ENCODE measurements at places on chromosomes 5 and 9.

GRCh38 chr5:72347801-72348308 is 27.7 kb downstream of the PTCD2 start:
- no peak for DNase-seq

GRCh38 chr5:28576022-28576421 is 1537.6 kb upstream of the CDH9 start:
- DNase-seq, result no peak

DNA sequence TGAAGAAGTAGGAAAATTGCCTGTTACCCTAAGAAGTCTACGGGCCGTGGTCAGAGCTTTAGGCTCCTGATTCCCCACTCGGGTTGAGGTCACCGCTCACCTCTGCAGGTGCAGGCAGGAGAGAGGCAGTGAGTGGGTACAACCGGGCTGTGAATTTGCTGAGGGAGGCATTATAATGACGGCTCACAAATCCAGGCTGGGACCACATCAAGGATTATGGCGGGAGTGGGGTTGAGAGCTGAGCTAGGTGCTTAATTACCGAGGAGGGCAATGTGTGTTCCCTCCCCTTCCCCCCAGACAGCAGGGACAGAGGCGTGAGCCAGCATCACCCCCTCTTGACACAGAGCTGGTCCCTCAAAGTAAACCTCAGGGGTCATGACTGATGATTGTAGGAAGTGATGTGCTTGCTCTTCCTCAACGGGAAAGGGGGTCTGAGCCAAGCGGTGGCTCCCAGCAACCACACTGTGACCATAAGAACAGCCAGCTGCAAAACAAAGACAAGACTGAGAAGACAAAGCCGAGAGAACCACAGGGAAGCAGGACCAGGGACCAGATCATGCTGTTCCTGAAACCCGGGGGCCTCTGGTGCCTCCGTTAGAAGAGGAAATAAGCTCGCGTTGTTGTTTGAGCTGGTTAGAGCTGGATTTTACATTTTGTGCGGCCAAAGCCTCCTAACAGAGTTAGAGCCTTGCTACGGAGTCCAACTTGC is 77.7 kb downstream of the OLFM1 start:
- DNase-seq, result no peak

- DNase-seq, result peak; percentile 26
These were observed 804 bp downstream of the TTC39B start for GRCh38 chr9:15306068-15306756.

GRCh38 chr5:119949426-119949999 is 320.2 kb downstream of the FAM170A start:
- DNase-seq, result no peak

GRCh38 chr9:121388140-121388905 is 18.3 kb upstream of the STOM start:
- DNase-seq, result no peak

DNA sequence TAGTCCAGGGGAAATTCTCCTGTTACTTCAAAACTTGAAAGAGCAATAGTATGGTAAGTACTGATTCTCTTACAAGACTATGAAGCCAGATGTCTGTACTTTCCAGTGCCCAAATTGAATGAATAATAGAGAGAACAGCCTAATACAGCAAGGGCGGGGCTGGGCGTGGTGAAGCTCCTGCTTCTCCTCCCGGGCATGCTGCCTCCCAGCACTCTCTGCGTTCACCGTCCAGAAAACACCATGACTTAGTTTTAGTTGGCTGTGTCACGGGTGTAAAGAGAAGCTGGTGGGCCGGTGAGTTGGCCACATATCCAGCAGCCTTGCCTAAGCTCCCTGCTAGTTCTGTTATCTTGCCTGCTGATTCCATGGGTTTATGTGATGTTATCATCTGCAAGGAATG is 40.7 kb upstream of the ADAMTS2 start:
- DNase-seq, result no peak

DNA sequence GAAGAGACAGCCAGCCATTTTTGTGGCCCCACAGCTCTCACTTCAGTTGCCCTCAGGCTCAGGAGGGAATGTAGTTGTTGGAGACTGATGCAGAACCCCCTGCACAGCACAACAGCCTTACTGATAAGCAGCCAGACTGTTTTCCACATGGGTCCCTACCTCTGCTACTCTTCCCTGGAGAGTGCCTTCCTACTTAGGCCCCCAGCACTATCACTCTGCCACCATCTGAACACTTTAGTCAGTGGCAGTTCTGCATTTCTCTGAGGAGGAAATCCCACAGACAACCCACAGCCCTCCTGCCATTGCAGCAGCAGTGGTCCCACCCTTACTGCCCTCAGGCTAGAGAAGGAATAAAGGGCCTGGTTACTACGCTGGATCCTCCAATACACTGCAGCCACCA is 61.8 kb upstream of the PTPRD start:
- DNase-seq, result no peak

Data from T-helper 17 cell (primary cell).